Dorsolateral prefrontal cortex (tissue), 122 donors: ENCODE measurements at places on chromosomes 6 and 20. TPM values are rescaled to one million over a fixed set of nuclear protein-coding genes. Genes with fewer than 3 reads are reported as not detected.

Gene CAGE1
- total RNA-seq: 0.20 TPM

Gene MAFB
- total RNA-seq: 19.8 TPM

DNA sequence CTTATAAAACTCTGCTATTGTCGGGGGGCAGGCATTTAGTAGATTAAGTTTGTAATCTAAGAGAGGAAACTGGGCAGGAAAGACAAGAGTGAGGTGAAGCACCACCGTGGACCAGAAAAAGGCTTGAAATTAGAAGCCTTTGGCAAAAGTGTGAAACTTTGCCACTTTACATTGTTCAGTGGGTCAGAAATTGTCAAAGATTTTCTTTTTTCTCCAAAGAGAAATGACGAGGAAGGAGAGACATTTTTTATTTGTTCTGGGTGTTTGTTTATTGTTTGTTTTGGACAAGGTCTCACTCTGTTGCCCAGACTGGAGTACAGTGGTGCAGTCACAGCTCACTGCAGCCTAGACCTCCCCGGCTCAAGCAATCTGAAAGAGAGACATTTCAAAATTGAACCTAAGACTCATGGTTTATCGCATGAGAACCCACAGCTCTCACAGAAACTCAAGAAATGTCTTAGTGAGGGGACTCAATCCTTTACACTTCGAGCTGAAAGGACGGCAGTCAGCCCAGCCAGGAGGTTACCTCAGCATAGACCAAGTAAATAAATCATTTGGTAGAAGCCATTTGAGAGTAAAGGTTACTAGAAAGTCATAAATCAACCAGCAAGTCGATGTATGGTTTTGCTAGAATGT lies 262.8 kb upstream of the TAB2 start:
- no peak for DNase-seq

- peak; percentile 64 for DNase-seq
These were observed 21.8 kb downstream of the PCK1 start for GRCh38 chr20:57582432-57583288.

DNA sequence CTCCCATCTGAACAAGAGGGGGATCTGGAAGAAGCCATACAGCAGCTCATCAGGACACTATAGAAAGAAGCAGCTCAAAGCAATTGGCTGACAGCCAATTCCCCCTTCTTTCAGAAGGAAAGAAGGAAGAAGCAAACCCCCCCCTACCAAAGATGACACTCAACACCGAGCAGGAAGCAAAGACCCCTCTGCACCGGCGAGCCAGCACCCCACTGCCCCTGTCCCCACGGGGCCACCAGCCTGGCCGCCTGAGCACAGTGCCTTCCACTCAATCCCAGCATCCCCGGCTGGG lies 1.2 kb downstream of the REM1 start:
- DNase-seq: no peak

DNA sequence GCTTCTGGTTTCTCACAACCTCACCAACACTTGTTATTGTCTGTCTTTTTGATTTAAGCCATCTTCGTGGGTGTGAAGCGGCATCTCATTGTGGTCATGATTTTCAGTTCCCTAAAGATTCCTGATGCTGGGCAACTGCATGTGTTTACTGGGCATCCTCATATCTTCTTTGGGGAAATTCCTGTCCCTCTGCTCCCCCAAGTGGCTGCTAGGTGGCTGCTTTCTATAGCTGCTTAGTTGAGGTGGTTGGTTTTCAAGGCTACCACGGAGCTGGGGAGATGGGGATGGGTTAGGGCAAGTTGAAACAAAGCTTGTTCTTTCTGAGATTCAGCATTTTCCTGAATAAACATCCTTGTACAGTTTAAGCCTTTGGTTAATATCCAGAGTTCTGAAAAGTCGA lies 403.9 kb upstream of the SULF2 start:
- no peak for DNase-seq

GRCh38 chr6:5450073-5450472 lies 188.8 kb downstream of the FARS2 start:
- DNase-seq: no peak

DNA sequence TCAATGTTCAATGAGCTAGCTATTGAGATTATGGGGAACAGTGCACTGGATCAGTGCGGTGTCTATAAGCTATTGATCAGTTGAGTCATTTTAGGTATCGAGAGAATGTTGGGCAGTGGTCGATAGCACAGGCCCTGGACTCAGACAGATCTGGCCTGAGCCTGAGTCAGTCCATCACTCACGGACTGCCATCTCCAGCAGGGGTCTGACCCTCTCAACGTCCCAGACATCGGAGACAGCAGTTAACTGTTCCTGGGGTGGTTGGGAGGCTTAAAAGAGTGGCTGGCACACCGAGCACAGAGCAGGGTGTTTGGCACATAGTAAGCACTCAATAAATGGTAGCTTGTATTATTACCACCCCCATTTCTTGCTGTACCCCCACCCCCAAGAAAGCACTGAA lies 9.3 kb downstream of the EYA2 start:
- no peak for DNase-seq

DNA sequence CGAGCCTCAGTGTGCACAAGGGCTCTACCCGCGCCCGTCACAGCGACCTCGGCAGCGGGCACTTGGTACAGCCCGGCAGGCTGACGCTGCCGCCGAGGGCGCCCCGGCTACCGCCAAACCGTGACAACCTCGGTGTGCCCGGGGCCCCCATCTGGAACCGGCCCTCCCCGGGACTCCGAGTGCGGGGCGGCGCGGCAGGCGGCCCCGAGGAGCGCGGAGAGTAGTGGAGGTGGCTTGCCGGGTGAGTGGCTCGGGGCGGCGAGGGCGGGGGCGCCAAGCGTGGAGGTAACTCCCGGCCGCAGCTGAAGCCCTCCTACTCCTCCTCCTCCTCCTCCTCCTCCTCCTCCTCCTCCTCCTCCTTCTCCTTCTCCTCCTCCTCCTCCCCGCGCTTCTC lies at the start of gene ISM1:
TSS of gene ISM1 (plus strand) at position 371 of the 394 bp plus-strand sequence. CDS start 503 bp downstream, outside the sequence.
- DNase-seq: peak; percentile 35

- no peak for DNase-seq
These were observed 43.0 kb downstream of the DNAAF9 start for GRCh38 chr20:3364323-3365013.

DNA sequence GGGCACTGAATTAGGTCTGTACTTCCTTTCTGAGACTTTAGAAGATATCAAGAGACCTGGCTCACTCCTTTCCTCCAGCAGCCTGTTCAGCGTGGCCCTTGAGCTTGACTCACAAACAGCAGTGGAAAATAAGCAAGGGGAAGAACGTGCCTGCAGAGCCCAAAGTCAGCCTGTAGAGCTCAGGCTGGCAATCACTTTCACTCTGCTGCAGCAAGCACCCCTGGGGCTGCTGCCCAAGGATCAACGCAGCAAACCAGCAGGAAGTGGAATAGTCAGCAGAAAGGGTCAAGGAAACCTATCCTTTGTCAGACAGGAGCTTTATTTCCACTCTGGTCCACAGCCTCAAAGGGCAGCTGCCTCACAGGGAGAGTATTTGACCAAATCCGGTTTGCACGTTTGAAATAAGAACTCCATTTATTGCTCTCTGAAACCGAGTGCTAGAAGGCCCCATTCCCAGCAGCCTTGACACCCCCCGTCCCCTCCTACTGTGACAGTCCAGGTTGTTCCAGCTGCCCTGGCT lies 77.4 kb downstream of the PRDM1 start:
- DNase-seq: no peak

GRCh38 chr6:14862845-14863244 lies 383.0 kb upstream of the JARID2 start:
- DNase-seq: no peak

DNA sequence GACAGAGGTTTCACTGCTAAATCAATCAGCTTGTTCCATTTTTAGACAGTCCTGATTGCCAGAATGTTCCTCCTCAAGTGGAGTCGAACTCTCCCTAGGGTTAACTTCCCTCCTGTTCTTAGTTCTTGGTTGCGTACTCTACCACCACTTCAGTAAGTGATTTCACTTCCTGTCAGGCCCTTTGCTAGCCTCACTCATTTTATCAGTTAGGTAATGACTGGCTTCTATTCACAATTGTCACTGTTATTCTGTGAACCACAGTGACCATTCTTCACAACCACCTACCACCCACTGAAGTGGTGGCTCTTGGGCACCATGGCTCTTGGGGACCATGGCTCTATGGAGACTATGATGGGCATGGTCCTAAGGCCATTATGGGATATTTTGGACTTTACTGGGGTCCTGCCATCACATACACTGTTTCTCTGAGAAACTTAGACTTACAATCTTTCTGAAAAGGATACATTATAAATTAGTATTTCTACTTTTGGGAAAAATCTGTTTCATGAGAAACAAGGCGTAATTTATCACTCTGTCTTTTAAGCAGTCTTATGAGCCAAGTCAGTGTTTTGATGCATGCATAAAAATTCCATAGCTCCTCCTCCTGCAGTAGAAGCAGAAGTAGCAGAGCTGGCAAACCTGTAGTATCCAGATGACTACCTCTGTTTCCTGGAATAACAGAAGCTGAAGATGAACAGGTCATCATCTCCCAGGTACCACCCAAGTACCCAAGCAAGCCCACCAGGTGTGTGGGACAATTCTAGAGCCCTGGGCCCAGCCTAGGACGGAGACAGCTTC lies 66.3 kb downstream of the ATXN1 start:
- DNase-seq: no peak

GRCh38 chr6:141562851-141563763 lies 569.6 kb upstream of the GJE1 start:
- DNase-seq: no peak

GRCh38 chr6:106511288-106512047 lies 117.8 kb downstream of the RTN4IP1 start:
- DNase-seq: no peak

DNA sequence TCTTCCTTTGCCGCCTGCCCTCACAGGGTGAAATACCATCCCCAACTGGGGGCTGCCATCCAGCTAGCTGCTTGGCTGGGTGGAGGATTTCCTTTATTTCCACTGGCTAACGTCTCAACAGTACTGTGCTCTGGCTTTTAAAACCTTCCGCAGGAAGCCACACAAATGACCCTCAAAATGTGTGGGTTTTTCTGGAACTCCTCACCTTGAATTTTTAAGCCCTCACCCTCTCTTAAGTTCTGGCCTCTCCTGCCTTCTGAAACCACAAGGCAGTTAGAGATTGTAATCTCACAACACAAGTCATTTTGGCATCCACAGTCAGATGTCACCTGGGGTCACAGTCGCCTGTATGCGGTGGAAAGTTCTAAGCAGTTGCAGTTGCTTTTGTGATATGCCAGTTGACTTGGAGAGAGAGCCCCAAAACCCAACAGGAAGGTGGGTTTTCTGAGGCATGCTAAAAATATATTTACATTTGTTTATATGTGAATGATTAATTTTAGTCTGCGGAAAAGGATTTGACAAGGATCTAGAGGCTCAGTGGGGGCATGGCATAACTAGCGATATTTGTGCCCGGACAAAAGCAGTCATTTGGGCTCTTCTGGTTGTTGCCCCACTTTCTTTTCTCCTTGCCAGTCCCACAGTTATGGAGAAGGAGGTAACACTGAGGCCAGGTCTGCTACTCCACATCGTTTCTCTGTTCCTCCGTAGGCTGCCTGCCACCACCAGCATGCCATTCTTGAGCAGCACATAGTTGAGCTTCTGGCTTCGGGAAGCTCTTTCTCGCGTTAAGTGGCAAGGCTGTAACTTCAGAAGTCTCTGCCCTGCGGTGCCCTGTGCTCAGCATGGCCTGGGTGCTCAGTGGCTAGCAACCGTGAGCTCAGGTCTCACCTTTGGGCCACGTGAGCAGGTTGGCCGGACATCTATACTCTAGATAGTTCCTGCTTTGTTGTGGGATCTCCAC lies 335.3 kb downstream of the CD83 start:
- DNase-seq: no peak

DNA sequence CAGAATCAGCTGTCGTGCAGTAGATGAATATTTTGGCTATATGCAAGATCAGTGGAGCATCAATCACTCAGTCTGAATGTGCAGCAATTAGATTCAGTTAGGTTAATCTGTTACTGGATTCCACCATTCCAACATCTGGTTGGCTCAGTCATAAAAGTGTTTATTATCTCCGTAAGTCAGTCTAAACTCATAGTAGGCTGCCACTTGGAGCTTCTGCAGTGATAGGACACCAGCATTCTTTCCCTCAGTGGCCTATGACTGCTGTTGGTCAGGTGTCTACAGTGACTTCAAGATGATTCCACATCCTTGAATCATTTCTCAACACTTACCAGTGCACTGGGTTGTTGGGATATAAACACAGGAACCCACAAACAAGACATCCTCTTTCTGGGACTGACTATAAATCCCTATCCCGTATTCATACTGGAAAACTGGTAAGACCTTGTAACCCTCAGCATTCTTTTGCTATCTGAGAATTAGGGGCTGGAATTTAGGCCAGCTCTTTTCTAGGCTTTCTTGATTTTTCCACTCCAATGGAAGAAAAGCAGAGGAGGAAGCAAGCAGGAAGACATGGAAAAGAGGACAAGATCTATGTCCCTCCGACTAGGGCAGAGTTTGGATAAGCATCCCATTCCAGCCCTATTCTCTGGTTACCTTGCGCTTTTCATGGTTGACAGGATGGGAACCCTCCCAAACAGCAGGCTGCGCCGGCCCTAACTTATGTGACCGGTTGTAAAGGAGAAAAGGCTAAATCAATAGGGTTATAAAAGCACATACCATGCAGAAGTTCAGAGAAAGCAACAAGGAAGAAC lies 919.6 kb downstream of the KIF16B start:
- no peak for DNase-seq

GRCh38 chr6:25405442-25405841 lies 126.3 kb downstream of the CARMIL1 start:
- DNase-seq: no peak
